ENCODE measurements at places on chromosomes 1 and 21.

DNA sequence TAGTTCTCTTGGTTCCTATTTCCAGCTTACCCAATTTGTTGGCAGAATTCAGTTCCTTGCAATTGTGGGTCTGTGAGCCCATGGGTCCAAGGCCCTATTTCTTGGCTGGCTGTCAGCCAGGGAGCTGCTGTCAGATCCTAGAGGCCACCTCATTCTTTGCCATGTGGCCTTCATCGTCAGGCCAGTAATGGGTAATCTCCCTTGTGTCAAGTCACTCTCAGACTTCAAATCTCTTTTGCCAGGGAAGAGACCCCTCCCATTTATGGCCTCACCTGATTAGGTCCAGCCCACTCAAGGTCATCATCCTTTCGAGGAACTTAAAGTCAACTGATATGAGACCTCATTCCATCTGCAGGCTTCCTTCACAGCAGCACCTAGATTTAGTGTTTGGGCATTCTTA, 17.9 kb downstream of the OBSCN start:
- no peak for DNase-seq

- DNase-seq: peak; percentile 85
Measured at GRCh38 chr1:36088577-36089392, at the start of gene ADPRS. TSS of gene ADPRS (plus strand) at chr1:36088892. CDS start at chr1:36088905, 13 bp downstream.

- no peak for DNase-seq
Measured at GRCh38 chr1:25065795-25066238, 135.7 kb upstream of the RUNX3 start.

DNA sequence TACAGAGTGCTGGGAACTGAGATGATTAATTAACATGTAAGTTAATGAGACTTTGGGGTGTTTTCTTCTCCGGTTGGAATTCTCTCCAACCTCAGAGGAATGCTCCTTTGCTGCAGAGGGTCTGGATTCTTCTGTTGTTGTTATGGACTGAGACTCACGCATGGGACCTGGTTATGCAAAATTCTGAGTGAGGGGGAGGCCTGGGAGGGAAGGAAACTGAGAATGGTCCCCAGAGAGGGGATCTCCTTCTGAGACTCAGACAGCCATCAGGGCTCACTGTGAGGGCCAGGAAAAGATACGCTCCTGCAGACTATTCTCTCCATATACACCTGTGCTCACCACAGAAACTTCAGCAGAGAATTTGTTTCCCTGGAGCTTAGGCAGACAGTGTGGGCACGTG, 56.3 kb downstream of the HTR6 start:
- no peak for DNase-seq

DNA sequence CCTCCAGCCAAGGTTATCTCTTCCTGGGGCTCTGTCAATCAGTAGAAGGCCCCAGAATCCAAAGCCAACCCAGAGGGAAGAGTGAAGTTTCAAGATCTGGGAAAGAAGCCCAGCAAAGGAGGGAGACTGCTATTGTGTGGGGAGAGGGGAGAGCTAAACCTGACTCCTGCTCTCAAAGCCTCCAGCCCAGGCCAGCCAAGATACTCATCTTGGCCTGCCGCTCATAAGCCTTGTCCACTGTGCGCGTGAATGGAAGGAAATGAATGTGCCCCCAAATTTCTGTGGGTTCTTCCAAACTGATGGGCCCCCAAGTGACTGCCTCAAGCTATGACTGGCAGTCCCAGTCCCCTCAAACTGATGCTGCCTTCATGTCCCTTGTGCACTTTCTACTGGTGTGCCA, 2.0 kb downstream of the PLXNA2 start:
- no peak for DNase-seq

Data from activated CD4-positive, alpha-beta T cell treated with anti-CD3 and anti-CD28 coated beads, Interleukin-2, amount 50 U/mL, for 4 hours (primary cell).